SK-N-SH (cell line): ENCODE measurements at places on chromosomes 11 and 22.

GRCh38 chr11:1943977-1944376, 3.2 kb upstream of the MRPL23 start:
- no peak for DNase-seq

DNA sequence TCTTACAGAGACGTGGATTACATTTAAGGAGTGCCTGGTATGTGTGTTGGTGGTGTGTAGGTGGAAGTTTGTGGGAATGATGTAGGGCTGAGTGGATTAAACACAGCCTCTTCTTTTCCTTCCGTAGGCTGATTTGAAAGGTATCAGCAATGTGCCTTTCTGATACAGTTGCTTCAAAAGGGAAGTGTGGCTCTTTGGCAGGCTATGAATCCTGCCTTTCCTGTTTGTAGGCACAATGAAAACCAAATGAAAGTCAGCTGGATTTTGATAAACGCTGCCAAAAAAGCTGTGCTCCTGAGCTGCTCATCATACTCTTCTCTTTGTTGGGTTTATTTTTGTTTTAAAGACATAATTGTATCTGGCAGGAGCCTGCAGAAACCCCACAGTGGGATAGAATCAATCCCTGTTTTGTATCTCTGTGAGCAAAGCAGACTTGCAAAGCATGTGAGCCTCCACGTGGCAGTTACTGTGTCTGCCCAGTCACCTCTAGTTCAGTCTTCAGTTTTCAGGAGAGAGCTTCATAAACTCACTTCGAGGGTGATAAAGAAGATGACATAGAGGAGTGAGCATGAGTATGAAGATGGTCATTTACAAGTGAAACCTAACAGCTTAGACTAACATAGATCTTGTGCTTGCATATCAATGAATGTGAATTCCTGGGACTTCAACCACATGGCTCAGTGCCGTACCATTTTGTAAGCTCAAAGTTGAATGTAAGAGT, 655.7 kb upstream of the KIRREL3 start:
- no peak for DNase-seq

DNA sequence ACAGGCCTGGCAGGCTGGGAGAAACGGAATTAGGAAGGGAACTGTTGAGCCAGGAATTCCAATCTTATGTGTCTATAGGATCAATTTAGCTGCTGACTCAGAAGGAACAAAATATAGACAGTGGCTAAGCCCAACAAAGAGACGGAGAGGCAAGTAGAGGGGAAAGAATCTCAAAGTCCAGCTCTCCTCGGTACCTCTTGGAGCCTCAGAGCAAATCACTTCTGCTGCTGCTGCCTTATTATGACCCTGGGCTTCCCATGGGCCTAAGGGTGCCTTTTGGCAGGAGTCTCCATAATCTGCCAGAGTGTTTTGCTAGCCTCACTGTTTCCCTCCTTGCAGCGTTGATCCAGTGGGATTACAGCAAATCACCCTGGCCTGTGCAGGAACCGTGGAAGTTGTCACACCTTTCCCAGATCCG, 31.7 kb downstream of the PAX6 start:
- no peak for DNase-seq

DNA sequence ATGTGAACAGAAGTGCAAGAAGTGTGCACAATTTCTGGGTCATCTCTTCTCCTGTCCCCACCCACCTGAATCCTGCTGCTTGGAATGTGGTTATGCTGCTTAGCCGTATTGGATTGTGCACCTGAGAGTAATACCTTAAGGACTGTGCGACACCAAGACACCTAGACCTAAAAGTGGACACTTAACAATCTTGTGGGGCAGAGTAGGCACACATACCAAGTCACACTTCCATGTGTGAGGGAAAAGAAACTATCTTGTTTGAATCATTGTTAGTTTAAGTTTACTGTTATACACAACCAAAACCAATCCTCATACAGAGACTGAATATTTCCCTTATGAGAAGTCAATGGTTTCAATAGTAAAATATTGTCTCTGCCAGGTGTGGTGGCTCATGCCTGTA, 93.7 kb downstream of the CCDC83 start:
- DNase-seq = no peak

DNA sequence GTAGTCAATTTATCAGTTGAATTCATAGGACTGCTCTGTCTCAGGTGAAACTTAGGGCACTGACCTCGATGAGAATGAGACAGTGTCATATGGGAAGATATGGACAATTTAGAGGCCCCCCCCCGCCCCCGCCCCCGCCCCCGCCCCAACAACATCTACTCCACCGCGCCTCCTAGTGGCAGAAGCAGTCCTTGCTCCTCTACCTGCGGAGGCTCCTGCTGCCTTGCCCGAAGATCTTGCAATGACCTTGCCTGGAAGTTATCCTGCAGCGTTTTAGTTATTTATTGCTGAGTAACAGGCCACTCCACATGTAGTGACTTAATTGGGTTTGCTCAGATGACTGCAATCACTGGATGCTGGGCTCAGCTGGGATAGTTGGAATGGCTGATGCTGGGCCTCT, 15.2 kb downstream of the SERPINH1 start:
- peak; percentile 84 for DNase-seq

GRCh38 chr22:30474683-30475424, 3.0 kb upstream of the SEC14L3 start:
- no peak for DNase-seq

GRCh38 chr11:88320149-88320559, 17.4 kb downstream of the CTSC start:
- DNase-seq = no peak

GRCh38 chr11:118618991-118619375, 11.6 kb downstream of the PHLDB1 start:
- no peak for DNase-seq

- no peak for DNase-seq
Observed at GRCh38 chr22:26259510-26259909, 90.2 kb downstream of the SEZ6L start.

- no peak for DNase-seq
Observed at GRCh38 chr11:112593440-112593839, 332.8 kb upstream of the PLET1 start.

DNA sequence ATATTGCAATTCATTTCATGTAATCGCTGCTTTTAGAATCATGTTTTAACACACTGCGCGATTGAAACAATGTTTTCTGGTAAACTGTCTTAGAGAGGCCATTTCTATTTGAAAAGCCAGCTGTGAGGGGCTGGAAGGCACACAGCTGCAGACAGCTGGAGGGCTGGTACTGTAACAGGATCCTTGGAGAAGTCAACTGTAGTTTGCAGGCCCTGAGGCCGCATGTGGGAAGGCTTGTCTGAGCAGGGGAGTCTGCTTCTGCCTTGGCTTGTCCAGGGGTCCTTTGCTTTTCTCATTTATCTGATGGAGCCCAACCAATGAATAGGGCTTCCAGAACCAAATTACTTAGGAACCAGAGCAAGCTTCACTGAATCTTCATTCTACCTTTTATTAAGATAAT, 313.5 kb downstream of the BLID start:
- no peak for DNase-seq
